ENCODE measurements at places on chromosomes 12 and 14.
A peak's percentile ranks its signal among the peaks of the same experiment; 100 is the strongest.

GRCh38 chr14:97033556-97034081 lies 236.4 kb downstream of the VRK1 start:
- no peak overlapping the region for H3K27ac ChIP-seq
- peak; percentile 52 for DNase-seq
- peaks cover 14% of the 10 kb centered on the region for H3K4me1 ChIP-seq
- peaks cover 4% of the 10 kb centered on the region for H3K27me3 ChIP-seq

- H3K4me1 ChIP-seq: no peaks in the 10 kb centered on the region
- DNase-seq: no peak
- H3K27ac ChIP-seq: no peak overlapping the region
- H3K36me3 ChIP-seq: no peaks in the 10 kb centered on the region
- H3K27me3 ChIP-seq: no peaks in the 10 kb centered on the region
- H3K4me3 ChIP-seq: no peak overlapping the region
Measured at GRCh38 chr14:72060917-72061316, 128.7 kb downstream of the RGS6 start.

DNA sequence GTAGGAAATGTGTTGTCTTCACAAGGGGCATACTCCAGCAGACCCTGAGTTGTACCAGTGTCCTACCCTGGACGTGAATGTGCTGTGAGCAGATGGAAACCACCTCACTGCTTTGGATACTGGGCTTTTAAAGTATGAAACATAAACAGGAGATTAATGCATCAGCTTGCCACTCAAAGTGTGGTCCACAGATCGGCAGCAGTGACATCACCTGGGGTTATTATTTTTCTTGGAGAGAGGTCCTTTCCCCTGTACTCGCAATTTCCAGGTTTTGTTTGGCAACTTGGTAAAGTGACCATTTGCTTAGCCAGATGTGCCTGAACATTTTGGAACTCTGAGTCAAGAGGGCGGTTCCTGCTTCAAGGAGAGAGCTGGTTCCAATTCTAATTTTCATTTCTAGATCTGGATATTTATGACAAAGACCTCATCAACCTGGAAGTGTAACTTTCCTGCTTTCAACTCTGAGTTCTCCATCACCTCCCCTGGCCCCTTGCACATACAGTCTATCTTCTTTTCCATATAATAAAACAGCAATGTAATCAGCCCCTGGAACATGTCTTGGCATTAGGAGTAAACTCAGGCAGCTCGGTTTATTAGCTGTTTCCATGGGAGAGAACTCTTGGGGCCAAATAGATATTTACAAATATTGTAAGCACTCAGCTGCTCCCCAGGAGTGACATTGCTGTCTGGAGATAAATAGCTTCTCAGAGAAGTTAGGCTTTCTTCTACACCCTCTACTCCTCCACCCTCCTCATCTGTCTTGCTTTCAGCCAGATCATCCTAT lies 237.0 kb upstream of the TBX3 start:
- no peaks in the 10 kb centered on the region for H3K4me1 ChIP-seq
- H3K4me3 ChIP-seq: no peak overlapping the region
- DNase-seq: no peak

DNA sequence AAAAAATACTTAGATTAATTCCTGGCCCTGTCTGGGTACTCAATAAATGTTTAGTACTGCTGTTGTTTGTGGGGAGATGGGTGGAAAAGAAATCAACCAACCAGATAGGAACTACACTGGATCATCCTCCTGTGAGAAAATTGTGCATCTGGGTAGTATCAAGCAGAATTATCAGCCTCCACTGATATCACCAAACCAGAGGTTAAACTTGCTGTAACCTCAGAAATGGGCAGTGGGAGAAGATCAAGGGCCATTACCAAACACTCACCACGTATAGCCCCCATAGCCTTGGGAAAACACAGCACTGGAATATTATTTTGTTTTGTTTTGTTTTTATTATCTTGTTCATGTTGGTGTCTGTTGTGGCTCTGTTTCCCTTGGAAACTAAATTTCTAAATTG lies 19.7 kb downstream of the VEZT start:
- DNase-seq: no peak
- peaks cover 38% of the 10 kb centered on the region for H3K36me3 ChIP-seq
- no peak overlapping the region for H3K4me3 ChIP-seq
- H3K27me3 ChIP-seq: no peaks in the 10 kb centered on the region
- no peak overlapping the region for H3K27ac ChIP-seq

DNA sequence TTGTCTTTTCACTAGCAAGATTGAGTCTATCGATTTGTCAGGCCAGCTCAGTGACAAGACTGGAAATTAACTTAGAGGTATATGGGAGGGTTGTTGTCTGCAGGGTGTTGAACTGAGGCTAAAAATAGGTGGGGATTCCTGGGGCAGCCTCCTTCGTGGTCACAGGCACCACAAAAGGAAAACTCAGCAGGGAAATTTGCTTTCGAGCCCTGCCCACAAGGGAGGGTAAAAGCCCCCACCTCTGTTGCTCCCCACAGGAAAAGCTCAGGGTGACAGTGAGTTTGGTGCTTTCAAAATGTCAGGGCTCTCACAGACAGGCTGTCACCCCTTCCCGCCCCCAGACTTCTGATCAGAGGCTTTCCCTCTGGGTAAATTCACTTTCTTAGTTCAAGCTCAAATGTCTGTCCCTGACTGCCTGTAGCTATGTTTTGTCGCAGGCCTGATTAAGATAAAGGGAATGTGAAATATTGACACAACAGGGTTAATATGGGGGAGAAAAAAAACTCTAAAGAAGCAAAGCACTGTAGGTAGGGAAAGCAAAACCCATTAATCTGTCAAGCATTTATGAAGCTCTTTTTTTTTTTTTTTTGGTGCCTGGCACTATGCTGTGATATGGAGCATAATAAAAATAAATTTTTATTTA lies 11.7 kb upstream of the NFKBIA start:
- DNase-seq: no peak
- no peak overlapping the region for H3K27ac ChIP-seq
- no peak overlapping the region for H3K4me3 ChIP-seq
- no peaks in the 10 kb centered on the region for H3K4me1 ChIP-seq

DNA sequence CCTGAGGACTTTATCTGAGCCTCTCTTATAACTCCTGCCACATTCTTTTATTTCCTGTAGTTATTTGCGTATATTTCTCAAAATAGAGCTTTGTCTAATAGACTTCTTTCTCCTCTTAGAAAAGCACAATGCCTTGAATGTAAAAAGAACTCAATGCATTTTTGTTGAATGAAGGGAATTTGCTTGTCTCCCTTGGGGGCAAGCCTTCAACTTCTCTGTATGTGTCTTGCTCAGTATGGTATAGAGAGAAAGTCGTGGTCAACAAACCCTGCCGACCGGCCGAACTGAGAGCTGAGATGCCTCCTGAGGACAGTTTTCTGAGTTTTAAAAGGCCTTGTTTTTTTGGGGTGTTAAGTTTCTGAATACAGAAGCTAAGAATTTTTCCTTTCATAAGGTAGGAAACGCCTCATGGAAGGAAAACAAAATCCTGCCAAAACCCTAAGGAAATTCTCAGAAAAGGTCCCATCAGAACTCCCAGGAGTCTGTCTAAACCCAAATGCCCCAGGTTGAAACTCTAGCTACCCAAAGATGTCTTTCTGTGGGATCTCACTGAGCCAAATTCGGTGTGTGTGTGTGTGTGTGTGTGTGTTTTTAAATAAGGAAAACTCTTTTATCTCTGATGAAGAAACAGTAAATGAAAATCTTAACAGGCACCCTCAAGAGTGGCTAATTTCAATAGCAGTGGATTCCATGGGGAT lies 136.6 kb downstream of the C12orf75 start:
- H3K4me3 ChIP-seq: no peak overlapping the region
- no peaks in the 10 kb centered on the region for H3K36me3 ChIP-seq
- no peaks in the 10 kb centered on the region for H3K27me3 ChIP-seq

- no peak for DNase-seq
- H3K4me1 ChIP-seq: no peaks in the 10 kb centered on the region
- no peak within 1 kb of the TSS for H3K27ac ChIP-seq
- peaks cover 20% of the 10 kb centered on the region for H3K36me3 ChIP-seq
- H3K4me3 ChIP-seq: no peak within 1 kb of the TSS
- H3K27me3 ChIP-seq: no peaks in the 10 kb centered on the region
Measured at GRCh38 chr14:24310646-24311604, at the start of gene LTB4R. Gene LTB4R, plus strand, starts transcription at chr14:24311502. Its CDS starts 4,150 bp downstream, at chr14:24315652.

- 0 out of 2 replicates have a peak, but pooled peaks cover 2% of the 10 kb centered on the region for H3K4me1 ChIP-seq
- no peak overlapping the region for H3K27ac ChIP-seq
- H3K4me3 ChIP-seq: peak overlapping the region; percentile 90
- DNase-seq: no peak
- H3K36me3 ChIP-seq: peaks cover 17% of the 10 kb centered on the region
Measured at GRCh38 chr14:93333631-93334103, 831 bp upstream of the BTBD7 start.

- H3K4me1 ChIP-seq: no peaks in the 10 kb centered on the region
- no peak overlapping the region for H3K4me3 ChIP-seq
- H3K36me3 ChIP-seq: no peaks in the 10 kb centered on the region
- H3K27ac ChIP-seq: no peak overlapping the region
- H3K27me3 ChIP-seq: no peaks in the 10 kb centered on the region
Measured at GRCh38 chr12:90548595-90548994, 406.4 kb downstream of the CCER1 start.
